ENCODE measurements at places on chromosomes 1 and 21. TPM values are rescaled to one million over a fixed set of nuclear protein-coding genes. Genes with fewer than 3 reads are reported as not detected.

The TLCD4 gene
- 0.60 TPM for total RNA-seq

The RIMS3 gene
- total RNA-seq, result 1.1 TPM

DNA sequence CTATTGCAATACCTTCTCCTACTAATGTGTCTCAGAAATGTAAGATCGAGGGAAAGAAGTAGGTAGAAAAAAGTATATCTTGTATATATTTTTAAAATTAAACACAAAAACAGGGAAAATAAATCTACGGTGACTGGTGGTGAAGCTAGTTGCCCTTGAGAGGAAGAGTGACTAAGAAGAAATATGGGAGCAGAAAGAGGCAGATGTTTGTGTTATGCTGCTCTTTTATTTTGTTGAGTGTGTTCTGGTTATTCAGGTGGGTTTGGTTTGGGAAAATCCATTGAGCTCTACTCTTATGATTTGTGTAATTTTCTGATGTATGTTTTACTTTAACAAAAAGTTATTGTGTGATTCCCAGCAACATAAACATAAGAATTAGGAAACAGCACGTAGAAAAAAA, 444.9 kb upstream of the B3GALT2 start:
- H3K36me3 ChIP-seq, result peaks cover 2% of the 10 kb centered on the region
- no peaks in the 10 kb centered on the region for H3K27me3 ChIP-seq
- no peak overlapping the region for H3K27ac ChIP-seq
- DNase-seq, result no peak
- H3K4me3 ChIP-seq, result no peak overlapping the region

The LEFTY1 gene
- total RNA-seq, result not detected

The S100A9 gene
- total RNA-seq, result not detected
